ENCODE measurements at places on chromosomes 5 and 9. TPM values are rescaled to one million over a fixed set of nuclear protein-coding genes. Genes with fewer than 3 reads are reported as not detected.

GRCh38 chr9:95175523-95175922 is 142.0 kb downstream of the FANCC start:
- no peak for DNase-seq

- no peak for DNase-seq
Observed at GRCh38 chr5:8842971-8843551, 702.8 kb downstream of the SEMA5A start.

DNA sequence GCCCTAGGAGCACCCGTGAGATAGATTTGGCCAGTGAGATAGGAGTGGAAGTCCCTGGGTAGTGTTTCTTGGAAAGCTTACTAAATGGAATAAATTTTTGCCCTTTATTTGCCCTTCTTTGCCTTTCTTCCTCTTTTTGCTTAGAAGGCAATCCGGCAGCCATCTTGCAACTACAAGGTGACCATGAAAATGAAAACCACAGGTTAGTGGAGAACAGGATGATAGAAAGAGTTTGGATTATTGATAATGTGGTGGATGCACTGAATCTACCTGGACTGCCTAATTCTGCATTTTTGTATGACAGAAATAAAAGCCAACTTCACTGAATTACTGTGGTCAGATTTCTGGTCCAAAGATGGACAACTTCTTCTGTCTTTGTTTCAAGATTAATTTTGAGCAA is 33.2 kb downstream of the TARS1 start:
- no peak for DNase-seq

DNA sequence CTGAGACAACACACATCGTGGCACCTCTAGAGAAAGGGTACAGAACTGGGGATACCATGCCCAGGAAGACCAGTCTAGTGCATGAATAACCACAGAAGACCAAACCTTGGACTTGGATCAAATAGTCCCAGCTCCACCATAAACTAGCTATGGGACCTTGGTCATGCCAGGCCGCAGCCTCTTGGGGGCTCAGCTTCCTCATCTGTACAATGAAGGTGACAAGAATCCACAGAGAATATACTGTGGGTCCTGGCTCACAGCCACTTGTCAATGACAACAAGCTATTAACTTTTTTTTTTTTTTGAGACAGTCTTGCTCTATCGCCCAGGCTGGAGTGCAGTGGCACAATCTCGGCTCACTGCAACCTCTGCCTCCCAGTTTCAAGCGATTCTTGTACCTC is 3.9 kb downstream of the KYAT1 start:
- DNase-seq: no peak

GRCh38 chr9:26756881-26757280 is 135.7 kb downstream of the CAAP1 start:
- no peak for DNase-seq

DNA sequence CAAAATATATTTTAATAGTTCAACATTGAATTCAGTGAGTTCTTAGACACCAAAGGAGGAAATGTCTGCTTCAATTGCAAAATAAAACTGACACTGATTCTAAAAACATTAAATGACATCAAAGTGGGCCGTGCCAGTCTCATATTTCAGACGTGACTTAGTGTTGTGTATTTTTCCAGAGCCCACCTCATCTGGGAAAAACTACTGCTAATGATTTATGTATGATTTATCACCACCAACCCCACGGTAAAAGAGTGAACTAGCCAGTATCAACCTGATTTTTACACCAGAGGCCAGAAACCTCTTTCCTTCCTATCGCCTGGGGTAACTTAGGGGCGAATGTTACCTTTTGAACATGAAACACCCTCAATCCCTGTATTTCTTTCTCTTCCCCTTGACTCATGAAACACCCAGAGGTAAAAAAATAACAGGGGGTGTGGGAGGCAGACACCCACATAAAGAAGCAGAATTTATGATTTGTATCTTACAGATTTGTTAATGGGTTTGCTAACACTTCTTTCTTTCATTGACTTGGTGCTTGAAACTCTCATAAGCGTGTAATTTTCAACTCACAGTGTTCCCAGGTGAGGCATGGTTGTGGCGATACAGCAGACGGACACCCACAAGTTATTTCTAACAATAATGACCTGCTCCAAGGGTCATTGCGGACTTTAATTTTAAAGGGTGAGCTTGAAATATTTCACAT is 56.4 kb upstream of the FANCC start:
- DNase-seq: no peak

Gene TRPM3
- total RNA-seq: 1.4 TPM

DNA sequence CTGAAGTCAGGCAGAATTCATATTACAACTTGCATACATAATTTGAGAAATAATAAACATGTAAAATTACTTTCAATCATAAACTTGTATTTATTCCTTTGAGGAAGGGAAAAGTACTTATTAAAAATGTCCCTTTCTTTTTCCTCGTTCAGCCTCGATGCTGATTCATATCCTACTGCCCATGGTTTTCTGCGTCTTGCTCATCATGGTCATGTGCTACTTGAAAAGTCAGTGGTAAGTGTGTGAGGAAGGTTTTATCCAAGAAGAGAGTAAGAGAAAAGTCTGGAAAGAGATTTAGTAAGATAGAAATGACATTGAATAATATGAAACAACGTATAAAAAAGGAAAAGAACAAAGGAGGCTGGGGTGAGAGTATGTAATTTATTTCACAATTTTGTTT is 85.9 kb downstream of the OSMR start:
- DNase-seq: no peak

Gene ZDHHC11
- 14.5 TPM for total RNA-seq

- DNase-seq: no peak
Observed at GRCh38 chr5:75091597-75091996, 39.2 kb upstream of the GCNT4 start.

DNA sequence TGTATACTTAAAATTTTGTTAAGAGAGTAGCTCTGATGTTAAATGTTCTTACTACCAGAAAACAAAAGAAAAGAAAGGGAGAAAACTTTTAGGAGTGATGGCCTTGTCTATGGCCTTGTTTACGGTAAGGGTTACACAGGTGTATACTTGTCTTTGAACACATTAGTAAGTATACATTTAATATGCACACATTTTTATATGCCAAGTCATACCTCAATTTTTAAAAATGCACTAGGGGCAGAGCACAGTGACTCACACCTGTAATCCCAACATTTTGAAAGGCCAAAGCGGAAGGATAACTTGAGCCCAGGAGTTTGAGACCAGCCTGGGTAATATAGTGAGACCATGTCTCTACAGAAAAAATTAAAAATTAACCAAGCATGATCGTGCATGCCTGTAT is 166.7 kb upstream of the SNX2 start:
- DNase-seq: no peak

GRCh38 chr9:121239851-121240250 is 28.1 kb upstream of the GSN start:
- DNase-seq: no peak

DNA sequence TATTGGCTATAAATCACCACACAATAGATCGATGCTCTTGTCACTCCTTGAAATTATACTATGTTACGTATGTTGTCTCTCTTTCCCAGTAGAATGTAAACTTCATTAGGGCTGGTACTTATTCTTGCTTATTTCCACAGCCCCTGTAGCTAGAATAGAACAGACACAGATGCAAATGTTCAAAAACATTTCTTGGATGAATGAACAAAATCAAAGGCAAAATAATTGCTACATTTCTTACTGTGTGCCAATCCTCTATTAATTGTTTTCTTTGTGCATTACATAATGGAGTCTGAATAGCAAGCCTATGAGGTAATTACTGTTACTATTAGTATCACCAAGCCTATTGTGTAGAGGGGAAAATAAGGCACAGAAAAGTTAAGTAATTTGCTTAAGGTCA is 725 bp upstream of the OR13C2 start:
- no peak for DNase-seq

DNA sequence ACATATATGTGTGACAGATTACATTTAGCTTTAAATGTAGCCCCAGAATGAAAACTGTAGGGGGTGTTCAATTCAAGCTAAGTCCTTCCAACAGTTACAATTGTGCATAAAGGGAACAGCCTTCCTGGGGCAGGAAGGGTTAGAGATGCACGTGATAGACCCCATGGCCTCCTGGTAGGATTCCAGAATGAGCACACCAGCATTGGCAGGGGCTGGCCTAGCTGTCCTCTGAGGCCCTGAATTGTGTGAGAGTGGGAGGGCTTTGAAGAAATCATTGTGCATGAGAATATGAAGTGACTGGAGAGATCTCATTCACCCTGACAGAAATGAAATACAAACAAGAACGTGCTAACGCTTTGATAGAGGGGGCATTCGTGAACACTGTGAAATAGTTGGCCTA is 663.8 kb upstream of the KLF4 start:
- no peak for DNase-seq

DNA sequence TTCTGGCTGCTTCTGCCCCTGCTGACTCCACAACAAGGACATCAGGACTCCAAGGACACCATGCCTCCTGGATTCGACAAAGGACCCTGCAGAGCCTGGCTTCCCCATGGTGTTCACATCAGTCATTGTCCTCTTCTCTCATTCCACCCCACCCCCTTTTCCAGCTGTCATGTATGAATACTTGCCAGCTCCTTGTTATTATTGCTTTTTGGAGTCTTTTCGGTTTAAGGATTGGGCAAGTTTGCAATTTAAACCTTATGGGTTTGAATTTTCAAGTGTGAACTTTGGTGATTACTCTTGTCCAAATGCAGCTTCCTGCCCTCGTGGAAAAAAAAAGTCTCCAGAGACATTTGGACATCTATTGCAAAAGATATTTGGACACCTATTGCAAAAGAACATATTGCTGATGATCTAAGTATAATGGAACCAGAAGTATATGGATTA is 14.2 kb upstream of the LVRN start:
- DNase-seq: no peak

- no peak for DNase-seq
Observed at GRCh38 chr5:18171684-18172083, 537.4 kb downstream of the TAF11L14 start.

DNA sequence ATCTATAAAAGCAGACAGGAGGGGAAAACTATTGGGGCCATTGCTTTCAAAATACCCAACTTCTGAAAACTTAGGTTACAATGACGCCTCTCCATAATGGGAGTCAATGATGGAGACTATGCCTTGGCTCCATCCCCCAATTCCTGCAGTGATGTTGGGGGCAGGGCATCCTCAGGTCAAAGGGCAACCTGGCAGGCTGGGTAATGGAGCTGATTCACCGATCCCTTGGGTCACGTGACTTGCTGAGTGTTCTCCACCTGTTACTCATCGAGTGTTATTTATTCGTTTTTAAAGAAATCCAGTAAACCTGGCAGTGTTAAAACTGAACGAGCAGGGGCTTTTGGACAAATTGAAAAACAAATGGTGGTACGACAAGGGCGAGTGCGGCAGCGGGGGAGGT is 244.4 kb downstream of the FAM114A2 start:
- no peak for DNase-seq

DNA sequence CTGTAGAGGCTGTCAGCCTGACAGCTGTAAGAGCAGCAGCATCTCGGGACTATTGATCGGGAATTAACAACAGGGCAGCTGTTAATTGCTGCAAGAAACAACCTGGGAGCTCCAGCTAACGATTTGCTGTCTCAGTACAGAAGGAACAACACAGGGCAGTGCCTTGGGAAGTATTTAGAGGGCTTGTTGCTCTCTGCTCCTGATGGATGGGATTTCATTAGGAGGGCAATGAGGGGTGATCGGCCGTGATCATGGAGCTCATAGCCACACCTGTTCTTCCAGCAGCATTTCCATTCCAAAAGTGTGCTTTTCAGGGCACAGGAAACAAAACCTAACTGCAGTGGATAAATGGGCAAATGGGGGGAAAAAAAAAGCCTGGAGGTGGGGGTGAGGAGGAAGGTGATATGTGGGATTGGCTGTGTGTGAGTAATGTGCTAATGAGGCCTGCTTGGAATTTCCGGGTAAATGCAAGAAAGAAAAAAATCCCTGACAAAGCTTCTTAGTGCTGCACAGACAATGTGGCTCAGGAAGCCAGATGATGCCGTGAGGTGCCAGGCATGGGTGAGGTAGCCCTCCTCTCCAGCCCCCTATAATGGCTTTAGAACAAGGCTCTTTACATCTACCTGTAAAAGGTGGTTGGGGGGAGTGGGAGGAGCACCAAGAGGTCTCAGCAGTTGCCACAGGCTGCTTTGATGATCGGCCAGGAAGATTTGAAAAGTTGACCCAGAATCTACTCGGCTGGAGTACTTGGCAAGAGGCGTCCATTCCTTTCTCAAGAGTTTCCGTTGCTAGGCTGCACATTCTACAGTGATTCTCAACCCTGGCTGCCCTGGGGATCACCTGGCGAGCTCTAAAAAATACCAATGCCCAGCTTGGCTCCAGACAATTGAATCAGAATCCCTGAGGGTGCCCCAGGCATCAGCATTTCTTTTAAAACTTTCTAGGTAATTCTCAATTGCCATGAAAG is 139.5 kb upstream of the KLF9 start:
- no peak for DNase-seq

GRCh38 chr5:101024299-101024698 is 121.2 kb upstream of the ST8SIA4 start:
- DNase-seq: no peak

DNA sequence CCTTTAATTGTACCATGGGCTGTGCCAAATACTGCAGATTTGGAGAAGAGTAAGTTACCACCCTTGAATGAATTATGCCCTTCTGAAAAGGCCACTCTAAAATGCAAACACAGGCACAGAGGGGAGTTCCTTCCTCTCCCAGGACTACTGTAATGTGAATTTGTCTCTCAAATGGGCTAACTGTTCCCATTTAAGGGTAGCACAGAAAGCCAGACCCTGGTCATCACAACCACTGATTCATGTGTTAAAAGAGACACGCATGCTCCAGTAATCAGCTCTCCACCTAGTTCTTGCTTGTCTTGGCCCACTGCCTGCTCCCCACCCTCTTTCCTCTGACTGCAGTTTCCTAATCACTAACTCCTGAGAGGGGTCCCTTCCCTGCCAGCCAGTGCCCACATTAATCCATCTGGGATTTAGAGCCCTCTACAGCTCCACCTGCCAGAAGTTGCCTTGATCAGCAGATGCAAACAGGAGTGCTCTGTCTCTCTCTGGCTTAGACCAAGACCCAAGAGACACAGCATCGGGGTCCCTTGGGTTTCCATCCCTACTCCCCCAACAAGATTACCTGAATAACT is 382.4 kb downstream of the TMEM167A start:
- DNase-seq: no peak

Gene ADAMTSL2
- 0.16 TPM for total RNA-seq

Gene GLRA1
- total RNA-seq: 0.21 TPM

Gene AMBP
- total RNA-seq: not detected

Gene CCDC183
- total RNA-seq: 0.93 TPM

DNA sequence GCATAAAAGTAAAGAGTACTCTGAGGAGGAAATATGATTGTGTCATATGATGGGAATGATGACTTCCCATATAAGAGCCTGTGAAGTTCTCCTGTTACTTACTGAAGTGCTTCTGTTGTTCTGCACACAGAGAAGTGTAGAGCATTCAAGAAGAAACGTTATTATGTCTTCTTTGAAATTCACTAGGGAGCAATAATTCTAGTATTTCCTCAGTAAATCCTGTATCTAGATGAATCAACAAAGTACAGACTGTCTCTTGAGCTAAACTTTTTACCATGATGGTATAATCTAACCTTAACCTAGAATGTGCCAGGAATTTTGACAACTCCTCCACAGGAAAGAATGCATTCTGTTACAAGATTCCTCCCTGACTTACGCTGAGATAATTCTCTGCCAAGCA is 18.9 kb upstream of the GHR start:
- no peak for DNase-seq

Gene KLHL9
- 31.7 TPM for total RNA-seq
